Uterus (tissue), 4 donors: ENCODE measurements at places on chromosomes 11 and 22. TPM values are rescaled to one million over a fixed set of nuclear protein-coding genes. Genes with fewer than 3 reads are reported as not detected.

Gene SMCO4
- total RNA-seq = 30.0 TPM

Gene PHOX2A
- not detected for total RNA-seq

Gene PVALB
- total RNA-seq = not detected

Gene CD248
- total RNA-seq = 14.1 TPM

Gene RGL4
- total RNA-seq = 0.21 TPM

Gene AKIP1
- 32.7 TPM for total RNA-seq

Gene ZNF280B
- 3.8 TPM for total RNA-seq

Gene AMPD3
- 1.2 TPM for total RNA-seq

Gene CBLIF
- total RNA-seq = not detected

Gene BCO2
- 4.6 TPM for total RNA-seq

Gene HDAC10
- total RNA-seq = 14.9 TPM

Gene OR10G8
- not detected for total RNA-seq

Gene RAB36
- 11.2 TPM for total RNA-seq

Gene KRTAP5-11
- total RNA-seq = not detected

Gene KRTAP5-9
- not detected for total RNA-seq

Gene APOL2
- 46.5 TPM for total RNA-seq

Gene SGSM1
- 2.3 TPM for total RNA-seq

Gene SBF2
- total RNA-seq = 45.0 TPM

Gene DDI1
- total RNA-seq = not detected

Gene MS4A4A
- 2.6 TPM for total RNA-seq

Gene OR52I1
- total RNA-seq = not detected

Gene CRYAB
- 45.9 TPM for total RNA-seq

Gene FAM227A
- 2.8 TPM for total RNA-seq

Gene ASRGL1
- total RNA-seq = 133 TPM

Gene ESAM
- 18.7 TPM for total RNA-seq

Gene C11orf42
- total RNA-seq = not detected
